ENCODE measurements at places on chromosomes 5 and 9.

DNA sequence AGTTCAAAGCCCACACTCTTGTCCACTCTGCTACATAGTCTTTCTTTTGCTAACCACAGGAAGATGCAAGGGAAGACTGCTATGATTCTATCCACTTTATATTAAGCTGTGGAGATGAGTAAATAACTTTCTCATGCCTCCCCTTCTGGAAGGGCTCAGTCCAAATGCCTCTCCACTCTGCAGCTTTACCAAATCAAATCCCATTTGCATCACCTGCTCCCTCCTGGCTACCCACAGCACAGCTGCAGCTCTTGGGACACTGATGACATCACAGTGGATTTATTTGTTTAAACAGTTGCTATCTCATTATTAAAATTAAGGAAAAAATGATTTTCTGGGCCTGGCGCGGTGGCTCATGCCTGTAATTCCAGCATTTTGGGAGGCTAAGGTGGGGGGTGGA lies 1544.9 kb upstream of the WWC1 start:
- no peak for DNase-seq

DNA sequence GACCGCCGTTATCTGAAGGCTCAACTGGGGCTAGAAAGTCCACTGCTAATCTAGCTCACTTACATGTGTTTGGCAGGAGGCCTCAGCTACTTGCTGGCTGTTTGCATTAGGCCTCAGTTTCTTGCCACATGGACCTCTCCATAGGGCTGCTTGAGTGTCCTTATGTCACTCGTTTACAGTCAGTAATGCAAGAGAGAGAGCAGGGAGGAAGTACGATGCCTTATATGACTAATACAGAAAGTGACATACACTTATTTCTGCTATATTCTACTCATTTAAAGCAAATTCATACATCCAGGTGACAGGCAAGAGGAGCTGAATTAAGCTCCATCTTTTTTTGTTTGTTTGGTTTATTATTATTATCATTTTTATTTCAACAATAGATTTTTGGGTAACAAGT lies 179.6 kb downstream of the LURAP1L start:
- no peak for DNase-seq

DNA sequence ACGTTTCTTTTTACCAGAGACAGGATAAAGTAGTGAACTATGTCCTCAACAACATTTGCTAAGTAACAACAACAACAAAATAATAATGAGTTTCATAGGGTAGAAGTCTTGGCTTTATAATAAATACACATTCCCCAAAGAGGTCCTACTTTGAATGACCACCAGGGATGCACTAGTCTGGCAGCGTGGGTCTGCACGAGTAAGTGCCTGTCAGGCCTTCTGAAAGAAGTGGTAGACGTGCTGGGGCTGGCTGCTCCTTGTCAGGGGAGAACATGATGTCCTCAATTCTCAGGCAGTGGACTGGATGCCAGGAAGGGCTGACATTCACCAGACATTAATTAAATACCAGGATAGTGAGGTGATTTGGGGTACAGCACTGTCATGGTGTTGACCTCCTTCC lies 331.1 kb downstream of the TMEM38B start:
- DNase-seq = no peak

- no peak for DNase-seq
Observed at GRCh38 chr5:137176609-137177008, 322.5 kb downstream of the SPOCK1 start.

DNA sequence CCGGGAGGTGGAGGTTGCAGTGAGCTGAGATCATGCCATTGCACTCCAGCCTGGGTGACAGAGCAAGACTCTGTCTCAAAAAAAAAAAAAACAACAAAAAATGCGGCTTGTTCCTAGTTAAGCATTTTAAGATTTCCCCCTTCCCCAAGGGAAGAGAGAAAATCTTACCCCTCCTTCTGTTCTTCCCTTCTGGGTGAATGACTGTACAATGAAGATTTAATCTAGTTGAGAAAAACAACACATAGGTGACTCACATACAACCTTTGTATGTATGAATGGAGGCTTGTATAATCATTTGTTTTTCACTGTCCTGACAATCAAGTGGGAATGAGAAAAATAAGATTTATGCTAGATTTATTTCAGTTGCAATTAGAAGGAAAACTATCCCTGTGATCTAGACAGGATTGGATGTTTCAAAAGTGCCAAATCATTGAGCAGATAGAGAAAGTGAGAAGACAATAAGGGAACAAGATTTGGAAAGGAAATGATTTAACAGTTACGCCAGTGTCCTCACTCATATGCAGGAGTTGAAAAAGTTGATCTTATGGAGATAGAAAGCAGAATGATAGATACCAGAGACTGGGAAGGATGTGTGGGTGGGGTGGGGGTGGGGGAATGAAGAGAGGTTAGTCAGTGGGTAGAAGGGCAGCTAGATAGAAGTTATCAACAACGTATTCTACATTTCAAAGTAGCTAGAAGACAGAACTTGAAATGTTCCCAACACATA lies 16.7 kb downstream of the GDA start:
- no peak for DNase-seq

GRCh38 chr9:93569621-93570174 lies 6.7 kb upstream of the PHF2 start:
- no peak for DNase-seq

GRCh38 chr5:77638763-77639671 lies 504 bp upstream of the OTP start:
- DNase-seq = no peak

GRCh38 chr5:159083548-159084452 lies 15.9 kb downstream of the EBF1 start:
- DNase-seq = no peak

DNA sequence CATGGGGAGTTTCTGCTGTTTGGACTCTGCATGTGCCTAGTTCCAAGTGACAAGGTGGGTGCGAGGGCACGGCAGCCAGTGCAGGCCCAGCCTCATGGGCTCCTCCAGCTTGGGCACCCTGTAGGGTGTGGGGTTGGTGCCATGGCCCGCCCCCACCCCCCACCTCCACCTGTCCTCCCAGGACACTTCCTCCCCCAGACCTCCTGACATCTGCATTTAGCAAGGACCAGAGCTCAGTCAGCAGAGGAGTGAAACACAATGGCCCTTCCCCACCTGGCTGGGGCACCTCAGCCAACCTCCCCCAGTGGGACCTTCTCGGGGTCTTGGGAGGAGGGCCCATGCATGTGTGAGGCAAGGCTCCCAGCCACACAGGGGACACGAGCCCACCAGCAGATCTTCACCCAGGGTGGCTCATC lies 1.9 kb upstream of the NKD2 start:
- DNase-seq = no peak

DNA sequence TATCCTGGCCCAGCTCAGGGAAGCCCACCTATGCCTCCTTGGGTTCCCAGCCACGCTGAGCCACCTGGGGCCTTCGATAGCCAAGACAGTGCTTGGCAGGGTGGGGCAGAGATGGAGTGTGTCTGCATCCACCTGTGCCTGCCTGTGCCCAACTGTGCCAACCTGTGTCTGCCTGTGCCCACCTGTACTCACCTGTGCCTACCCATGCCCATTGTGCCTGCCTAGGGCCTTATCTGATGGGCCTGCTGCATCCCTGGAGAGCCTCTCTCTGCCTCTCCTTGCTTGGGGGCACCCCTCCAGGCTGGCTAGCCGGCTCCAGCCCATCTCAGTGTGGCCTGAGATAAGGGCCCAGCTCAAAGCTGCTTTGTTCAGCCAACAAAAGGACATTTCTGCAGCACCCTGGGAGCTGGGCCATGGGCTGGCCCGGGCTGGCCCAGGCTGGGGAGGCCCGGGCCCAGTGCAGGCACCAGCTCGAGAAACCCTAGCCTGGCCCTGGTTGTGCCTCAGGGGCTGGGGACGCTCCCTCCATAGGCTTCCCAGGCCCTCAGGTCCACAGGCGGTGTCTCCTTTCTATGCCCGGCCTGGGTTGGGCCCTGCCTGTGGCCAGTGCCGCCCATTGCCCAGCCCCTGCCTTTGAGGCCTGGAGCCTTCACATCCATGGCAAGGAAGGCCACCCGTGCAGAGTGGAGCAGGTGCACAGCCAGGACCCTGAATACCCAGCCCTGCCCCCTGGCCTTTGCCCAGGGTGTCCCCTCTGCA lies 37.3 kb upstream of the NOTCH1 start:
- DNase-seq = no peak

DNA sequence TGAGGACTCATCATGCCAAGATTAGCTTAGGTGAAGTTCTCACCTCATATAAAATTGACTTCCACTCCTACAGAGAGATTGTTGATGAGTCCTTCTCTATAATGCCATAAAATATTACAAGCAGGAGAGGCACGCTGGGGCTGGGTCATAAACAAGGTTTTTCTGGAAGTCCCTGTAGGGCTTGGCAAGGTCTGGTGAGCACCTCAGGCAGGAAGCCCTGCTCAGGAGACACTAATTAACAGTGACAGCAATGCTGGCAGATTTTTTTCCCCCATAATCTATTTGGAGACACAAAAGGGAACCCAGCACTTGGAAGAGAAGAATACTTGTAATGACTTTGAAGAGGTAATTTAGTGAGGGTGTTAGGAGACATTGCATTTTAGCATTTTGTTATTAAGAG lies 118.7 kb downstream of the DIRAS2 start:
- no peak for DNase-seq

Measured in NCI-H2171 treated with DMSO at 0.1 percent for 48 hours (cell line).